ENCODE measurements at places on chromosomes 3 and 15.

- no peak for DNase-seq
These were observed 19.8 kb upstream of the ACAD9 start for GRCh38 chr3:128859630-128860029.

DNA sequence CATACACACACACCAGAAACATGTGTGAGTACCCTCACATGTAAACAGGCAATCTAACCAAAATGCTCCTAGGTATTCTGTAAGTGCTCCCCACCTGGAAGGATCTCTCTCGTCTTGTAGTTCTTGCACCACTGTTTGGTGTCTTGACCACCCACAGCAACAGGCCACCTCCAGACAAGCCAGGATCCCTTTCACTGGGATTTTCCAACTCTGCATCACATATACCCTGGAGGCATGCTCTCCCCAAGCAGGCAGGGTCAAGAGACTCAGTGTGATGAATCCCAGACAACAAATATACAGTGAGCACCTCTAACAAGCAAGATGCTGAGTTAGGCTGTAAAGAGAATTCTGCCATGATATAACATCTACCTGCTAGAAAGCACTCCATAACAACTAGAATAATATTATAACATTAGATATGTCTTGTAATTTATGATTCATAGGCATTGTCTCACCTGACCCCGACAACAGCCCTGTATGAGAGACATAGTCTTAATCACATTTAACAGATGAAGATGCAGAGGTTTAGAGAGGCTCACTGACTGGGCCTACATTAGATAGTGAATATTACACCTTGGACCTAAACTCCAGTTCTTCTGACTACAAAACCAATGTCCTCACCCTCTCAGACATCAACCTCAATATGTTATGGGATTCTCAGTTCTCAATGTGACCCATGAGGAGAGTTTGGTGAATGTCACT lies 76.5 kb upstream of the BCL6 start:
- no peak for DNase-seq

GRCh38 chr3:140933552-140933951 lies 8.1 kb upstream of the SLC25A36 start:
- DNase-seq, result no peak

DNA sequence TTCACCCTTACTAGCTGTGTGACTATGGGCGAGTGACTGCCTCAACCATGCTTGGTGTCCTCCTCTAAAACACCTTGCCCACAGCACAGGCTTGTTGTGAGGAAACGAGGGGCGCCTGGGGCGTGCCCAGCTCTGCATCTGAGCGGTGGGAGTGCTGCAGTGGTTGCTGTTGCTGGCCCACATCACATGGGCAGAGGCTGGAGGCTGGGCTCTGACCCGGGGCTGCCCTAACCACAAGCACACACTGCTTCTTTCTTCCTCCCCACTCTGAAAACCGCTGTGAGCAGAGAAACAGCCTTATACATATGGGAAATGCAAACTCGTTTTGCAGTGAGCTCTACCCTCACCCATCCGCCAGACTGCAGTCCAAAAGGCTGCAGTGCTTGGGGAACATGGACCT lies 74.8 kb upstream of the RPL32 start:
- DNase-seq, result no peak

DNA sequence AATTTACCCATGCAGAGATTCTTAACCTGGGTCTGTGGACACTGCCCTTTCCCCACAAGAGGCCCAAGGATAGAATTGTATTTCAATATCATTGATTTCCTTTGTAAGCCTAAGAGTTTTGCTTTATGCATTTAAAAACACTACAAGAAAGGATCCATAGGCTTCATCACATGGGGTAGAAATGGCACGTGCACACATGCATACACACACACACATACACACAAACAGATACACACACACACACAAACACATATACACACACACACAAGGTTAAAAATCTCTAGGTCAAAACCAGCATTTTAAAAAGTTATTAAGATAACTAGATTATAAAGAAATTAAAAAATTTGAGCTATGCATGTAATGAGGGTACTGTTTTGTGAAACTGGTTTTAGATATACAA lies 35.5 kb upstream of the CD47 start:
- no peak for DNase-seq

DNA sequence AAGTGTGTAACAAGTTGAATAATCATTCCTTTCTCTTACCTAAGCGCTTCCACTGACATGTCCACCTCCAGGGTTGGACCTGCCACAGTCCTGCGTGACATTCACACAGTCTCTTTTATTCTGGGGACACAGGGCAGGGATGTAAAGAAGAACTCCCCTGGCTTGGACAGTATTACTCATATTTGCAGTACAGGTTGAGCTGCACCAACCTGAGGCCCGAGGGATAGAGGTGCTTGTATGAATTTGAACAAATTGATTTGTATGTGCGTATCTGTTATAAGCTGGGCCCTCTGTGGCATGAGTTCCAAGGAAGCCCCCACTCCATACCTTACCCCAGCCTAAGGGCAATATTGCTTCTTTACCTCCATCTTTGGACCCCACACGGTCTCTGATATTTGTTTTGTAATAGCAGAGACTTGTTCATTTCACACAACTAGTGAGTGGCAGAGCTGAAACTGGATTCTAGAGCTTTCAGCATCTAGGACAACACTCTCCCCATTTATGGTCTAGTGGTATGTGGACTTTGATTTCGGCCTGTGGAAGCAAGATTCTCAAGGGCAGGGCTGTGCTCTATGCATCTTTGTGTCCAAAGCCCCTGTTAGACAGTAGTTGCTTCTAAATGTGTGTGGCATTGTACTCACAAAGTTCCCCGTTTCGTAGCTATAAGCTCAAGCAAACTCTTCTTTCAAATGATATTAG lies 39.2 kb downstream of the FAH start:
- no peak for DNase-seq

GRCh38 chr3:119911748-119912147 lies 129.8 kb downstream of the NR1I2 start:
- DNase-seq, result no peak

DNA sequence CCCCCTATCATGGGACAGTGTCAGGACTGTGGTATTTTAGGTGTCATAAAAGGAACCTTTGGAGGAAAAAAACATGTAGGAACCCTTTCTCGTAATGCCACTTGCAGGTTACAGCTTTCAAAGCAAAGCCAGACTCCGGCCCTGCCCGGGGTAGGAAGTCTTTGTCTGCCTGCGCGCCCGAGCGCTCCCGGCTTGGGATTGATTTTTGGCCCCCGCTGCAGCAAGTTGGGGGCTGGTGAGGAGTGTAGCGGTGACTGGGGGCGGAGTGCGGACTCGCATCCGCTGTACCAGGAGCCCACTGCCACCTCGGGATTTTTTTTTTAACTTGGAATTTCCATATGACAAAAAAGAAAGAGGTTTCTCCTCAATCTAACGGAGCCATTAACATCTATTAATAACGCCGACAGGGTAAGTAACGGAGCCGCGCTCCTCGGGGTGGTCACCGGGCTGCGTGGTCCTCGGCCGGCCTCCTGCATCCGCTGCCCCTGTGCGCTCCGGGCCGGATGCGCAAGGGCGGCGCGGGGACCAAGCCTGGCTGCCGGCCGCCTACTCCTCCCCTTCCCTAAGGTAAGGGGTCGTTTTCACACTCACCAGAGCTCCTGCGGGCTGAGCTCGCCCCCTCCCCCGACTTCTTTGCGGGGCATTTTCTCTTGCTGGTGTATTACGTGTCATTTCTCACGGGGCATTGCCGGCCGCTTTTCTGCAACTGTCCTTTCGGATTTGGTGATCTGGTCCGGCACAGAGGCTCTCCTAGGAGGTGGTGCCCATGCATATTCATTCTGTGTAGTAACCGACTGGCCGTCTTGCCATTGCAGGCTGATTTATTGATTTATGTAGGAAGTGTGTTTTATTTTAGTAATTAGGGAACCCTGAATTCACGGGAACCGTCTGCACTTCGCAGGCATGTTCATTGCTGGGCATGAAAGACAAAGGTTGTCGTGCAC lies 219.8 kb upstream of the TOPAZ1 start:
- no peak for DNase-seq

- no peak for DNase-seq
These were observed 107.1 kb downstream of the ATG7 start for GRCh38 chr3:11379238-11379823.

DNA sequence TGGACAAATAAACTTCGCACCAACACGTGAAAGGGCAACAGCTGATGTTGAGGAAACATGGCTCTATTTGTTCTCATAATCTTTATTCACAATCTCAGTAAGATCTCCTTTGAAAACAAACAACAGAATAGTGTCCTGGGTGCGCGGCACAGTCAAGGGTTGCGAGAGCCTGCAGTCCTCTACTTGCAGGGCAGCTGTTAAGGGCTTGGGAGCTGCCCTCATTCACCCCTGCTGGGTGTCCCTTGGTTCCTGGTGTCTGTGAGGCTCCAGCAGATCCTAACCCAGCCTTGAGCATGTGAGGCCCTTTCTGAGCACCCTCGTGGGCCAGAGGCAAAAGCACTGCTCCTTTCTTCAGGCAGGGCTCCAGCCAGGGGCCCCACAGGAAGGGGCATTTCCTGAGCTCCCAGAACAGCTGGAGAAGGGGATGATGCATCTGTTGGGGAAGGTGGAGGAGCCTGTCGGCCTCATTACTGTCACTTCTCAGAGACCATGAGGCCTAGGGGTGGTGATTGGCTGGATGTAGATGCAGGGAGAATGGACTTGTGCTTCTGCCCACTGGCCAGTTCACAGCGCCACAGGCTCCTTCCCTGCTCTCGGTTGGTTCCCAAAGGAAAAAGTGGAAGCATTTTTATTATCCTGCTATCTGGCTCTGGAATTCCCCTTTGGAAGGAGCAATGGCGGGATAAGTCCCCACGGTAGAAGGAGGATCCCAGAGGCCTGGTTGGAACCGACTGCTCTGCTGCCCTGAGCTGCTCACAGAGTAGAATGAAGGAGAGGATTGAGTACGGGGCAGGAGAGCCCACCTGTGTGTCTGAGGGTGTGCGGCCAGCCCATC lies 51.9 kb upstream of the KLF13 start:
- DNase-seq, result no peak

GRCh38 chr15:28868744-28869345 lies 16.9 kb upstream of the APBA2 start:
- no peak for DNase-seq

DNA sequence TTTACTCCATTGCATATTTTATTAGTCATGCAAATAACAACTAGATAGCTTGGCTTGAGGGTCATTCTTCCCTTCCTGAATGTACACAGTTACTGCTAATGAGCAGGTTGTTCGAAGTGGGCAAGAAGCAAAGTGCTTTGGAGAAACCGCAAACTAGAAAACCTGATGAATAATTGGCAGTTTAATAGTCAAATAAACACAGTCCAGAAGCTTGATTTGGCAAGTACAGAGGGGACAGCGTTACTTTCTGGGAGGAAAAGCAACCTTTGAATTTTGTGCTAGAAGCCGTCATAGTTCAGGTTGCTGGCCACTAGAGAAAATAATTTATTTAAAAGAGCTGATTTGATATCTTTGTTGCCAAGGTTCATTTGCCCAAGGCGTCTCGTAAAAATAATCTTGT lies 94.9 kb downstream of the MFSD1 start:
- DNase-seq, result no peak

GRCh38 chr15:87597346-87598052 lies 659.0 kb downstream of the NTRK3 start:
- DNase-seq, result no peak

GRCh38 chr3:71926616-71927015 lies 141.7 kb upstream of the PROK2 start:
- DNase-seq, result no peak

GRCh38 chr15:83012076-83012426 lies 612 bp upstream of the C15orf40 start:
- no peak for DNase-seq

DNA sequence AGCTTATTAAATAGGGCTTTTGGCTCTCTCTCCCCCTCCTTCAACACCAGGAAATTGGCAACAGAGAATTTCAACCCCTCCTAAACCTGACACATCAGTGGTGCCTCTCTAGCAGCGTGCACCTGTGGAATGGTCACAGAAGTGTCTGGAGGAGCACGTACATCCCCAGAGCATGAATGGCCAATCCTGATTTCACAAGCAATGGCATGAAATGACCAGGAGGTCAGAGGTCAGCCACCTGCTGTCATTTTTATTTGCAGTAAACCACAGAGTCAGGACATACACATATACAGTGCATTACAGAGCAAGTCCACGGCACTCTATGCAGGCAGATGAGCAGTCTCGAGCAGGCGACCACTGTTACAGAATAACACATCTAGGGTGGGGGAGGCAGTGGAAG lies 25.1 kb upstream of the ETV5 start:
- DNase-seq, result no peak

- DNase-seq, result no peak
These were observed 193.4 kb downstream of the ZNF621 start for GRCh38 chr3:40718209-40718608.

DNA sequence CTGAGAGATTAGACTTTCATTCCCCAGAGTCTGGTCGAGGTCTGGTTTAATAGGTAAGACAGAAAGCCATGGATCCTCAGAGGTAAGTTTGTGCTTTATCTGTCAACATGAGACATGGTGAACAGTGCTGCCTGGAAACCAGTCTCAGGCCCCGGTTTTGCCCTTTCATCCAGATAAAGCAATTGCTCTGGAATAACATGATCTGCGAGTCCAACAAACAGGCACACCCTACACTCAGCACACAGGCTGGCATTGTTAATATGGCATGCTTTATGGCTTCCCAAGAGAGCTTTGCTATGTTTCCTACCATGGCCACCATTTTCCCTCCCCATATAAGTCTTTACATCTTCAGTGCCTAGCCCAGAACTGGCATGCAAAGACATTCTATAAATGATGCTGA lies 30.1 kb upstream of the MNS1 start:
- no peak for DNase-seq

- no peak for DNase-seq
These were observed 9.7 kb upstream of the TATDN2 start for GRCh38 chr3:10238345-10239183.

GRCh38 chr3:42635111-42635510 lies 18.4 kb upstream of the ZBTB47 start:
- no peak for DNase-seq

DNA sequence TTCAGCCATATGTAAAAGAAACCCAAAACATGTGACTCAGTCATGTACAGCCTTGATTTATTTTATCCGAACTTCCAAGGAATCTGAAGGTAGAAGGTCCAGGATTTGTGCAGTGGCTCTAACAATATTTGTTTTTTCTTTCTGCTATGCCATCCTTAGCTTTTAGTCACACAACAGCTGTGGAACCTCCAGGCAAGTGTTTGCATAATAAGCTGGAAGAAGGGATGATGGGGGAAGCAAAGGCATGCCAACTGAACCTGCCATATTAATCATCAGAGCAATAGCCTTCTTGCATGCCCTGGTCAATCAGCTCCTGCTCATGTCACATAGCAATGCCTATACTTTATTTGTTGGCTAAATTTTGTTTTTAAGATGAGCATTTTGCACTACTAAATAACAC lies 444.7 kb upstream of the ARPP21 start:
- no peak for DNase-seq

DNA sequence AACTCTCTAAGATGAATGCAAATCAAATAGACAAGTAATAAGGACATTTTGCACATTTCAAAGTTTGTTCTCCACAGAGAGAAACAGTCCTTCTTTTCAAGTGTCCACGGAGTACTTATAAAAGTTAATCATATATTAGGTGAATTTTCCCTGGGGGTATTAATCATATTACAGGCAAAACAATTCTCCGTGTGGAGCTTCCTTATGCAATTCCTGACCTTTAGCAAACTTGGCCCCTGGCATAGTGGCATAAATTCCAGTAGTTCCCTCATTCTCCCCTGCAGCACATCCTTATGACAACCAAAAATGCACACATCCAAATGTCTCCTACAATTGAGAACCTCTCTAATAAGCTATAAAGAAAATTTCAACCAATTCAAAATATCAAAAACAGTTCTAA lies 34.4 kb downstream of the FSIP1 start:
- DNase-seq, result no peak

All from stimulated activated CD4-positive, alpha-beta T cell treated with anti-CD3 and anti-CD28 coated beads, Interleukin-12 subunit alpha, Interleukin-12 subunit beta, amount 100 ng/mL, for 24 hours (primary cell).